Dermis blood vessel endothelial cell (primary cell): ENCODE measurements at places on chromosomes 12 and 14.
A peak's percentile ranks its signal among the peaks of the same experiment; 100 is the strongest.

DNA sequence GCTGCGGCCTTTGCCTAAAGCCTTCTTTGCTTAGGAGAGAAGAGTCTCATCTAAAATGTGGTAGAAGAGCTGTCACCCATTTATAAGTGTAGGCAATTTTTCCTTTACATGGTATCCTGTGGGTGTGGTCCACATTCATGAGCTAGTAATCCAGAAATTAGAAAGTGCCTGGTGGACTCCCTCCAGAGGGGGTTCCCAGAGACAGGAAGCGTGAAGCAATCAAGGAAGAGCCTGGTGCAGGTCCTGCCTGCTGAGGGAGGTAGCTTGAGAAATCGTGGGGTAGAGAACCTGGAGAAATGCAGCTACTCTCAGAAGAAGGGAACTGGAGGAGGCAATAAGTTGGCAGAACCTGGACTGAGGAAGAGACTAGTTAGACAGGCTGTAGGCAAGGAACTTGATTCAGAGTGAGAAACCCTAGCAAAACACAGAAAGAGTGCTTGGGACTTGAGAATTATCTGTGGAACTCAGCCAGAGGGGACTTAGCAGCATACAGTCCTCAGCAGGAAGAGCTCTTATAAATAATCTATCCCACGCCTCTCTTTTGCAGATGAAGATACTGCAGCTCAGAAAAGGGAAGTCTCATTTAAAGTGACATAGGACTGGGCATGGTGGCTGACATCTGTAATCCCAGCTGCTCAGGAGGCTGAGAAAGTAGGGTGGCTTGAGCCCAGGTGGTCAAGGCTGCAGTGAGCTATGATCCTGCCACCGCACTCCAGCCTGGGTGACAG, 182.4 kb upstream of the CCND2 start:
- DNase-seq: no peak

GRCh38 chr14:37985826-37986470, 221.8 kb upstream of the SSTR1 start:
- DNase-seq: peak; percentile 78

DNA sequence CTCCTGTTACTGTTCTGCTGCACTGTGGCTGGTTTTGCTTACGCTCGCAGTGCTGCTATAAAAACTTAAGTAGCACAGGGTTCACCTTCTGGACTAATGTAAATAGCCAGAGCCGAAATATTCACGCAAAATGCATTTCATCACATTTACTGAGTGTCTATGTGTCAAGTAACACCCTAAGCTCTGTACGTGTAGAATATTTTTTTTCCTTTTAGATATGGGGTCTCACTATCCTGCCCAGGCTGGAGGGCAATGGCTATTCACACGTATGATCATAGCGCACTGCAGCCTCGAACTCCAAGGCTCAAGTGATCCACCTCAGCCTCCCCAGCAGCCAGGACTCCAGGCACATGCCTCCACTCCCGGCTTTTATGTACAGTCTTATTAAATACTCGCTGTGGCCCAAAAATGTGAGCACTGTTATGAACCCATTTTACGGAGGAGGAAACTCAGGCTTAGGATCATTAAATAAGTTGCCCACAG, 60.8 kb upstream of the RIMBP2 start:
- DNase-seq: no peak

- DNase-seq: peak; percentile 6
Measured at GRCh38 chr12:48787791-48788523, 932 bp downstream of the ADCY6 start.

- no peak for DNase-seq
Measured at GRCh38 chr14:92961567-92961855, 38.6 kb downstream of the CHGA start.

- DNase-seq: peak; percentile 15
Measured at GRCh38 chr14:94536836-94537235, 24.4 kb upstream of the SERPINA4 start.

DNA sequence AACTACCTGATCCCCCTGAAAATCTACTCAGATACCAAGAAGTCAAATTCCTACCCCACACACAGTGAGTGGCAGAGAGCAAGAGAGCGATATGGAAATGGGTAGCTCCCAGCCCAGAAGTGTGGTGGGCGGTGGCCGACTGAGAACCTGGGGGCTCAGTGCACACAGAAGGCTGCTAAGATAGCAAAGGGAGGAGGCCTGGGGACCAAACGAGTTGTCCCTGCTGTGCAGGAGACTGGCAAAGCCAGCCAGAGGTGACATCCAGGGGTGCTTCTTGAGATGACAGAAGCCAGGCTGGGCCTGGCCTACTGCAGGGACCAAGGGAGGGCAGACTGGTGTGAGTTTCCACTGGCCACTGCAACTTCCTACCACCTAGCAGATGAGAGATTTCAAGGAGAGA, 52.9 kb downstream of the VWF start:
- DNase-seq: no peak
